CD4-positive, alpha-beta T cell (primary cell): ENCODE measurements at places on chromosomes 3 and 15.

DNA sequence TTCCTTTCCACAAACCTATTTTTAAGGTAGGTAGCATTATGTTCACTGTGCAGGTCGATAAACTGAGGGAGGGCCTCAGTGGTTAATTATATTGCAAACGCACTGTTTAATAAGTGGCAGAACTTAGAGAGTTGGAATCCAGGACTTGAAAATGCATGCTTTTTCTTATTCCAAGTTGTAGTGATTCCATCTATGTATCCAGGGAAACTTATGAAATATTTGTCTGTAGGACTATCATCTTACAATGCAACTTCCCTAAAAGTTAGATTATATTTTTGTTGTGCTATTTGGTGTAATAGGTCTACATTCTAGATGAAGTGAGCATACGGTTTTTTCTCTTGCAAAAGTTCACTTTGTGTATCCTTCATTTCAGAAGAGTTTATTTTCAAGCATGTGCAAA lies 419.5 kb downstream of the NAALADL2 start:
- no peaks in the 10 kb centered on the region for H3K4me1 ChIP-seq
- H3K36me3 ChIP-seq = no peaks in the 10 kb centered on the region
- DNase-seq = no peak
- no peak overlapping the region for H3K27ac ChIP-seq

DNA sequence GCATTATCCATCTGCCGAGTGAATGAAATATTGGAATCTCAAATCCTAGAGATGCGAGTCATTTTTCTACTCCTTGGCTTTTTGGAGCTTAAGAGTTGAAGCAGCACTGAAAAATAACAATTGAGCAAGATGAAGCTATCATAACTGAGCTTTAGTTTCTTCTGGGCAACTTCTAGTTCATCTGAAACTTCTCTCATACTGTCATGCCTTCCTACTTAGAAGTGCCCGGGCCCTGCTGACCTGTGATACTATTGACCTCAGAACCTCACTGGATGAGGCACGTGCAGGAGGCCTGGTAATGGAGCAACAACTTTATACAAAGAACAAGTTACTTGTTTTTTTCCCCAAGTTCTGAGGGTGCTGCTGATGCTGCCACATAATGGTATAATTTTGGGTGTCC lies 48.5 kb upstream of the P3H2 start:
- DNase-seq = no peak
- no peak overlapping the region for H3K27ac ChIP-seq
- no peaks in the 10 kb centered on the region for H3K36me3 ChIP-seq
- peaks cover 3% of the 10 kb centered on the region for H3K4me1 ChIP-seq
- H3K4me3 ChIP-seq = no peak overlapping the region
- no peaks in the 10 kb centered on the region for H3K27me3 ChIP-seq

DNA sequence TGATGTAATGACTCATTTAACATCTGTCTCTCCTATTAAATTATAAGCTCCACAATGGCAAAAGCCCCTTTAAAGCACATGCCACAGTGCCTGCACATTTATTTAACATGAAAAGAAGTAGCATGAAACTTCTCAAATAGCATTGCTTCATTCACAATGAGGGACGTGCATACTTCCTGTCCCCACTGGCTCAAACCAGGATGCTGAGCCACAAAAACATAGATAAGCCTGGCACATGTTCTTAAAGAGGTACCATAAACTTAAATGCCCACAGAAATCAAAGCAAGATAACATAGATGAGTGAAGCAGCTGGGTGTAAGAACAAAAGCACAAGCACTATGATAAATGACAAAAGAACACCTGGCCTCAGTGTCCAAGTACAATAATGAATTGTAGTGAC lies 3.8 kb downstream of the TP53BP1 start:
- H3K4me1 ChIP-seq = peaks cover 15% of the 10 kb centered on the region
- H3K4me3 ChIP-seq = no peak overlapping the region
- H3K36me3 ChIP-seq = peaks cover 17% of the 10 kb centered on the region
- DNase-seq = no peak
- no peak overlapping the region for H3K27ac ChIP-seq

DNA sequence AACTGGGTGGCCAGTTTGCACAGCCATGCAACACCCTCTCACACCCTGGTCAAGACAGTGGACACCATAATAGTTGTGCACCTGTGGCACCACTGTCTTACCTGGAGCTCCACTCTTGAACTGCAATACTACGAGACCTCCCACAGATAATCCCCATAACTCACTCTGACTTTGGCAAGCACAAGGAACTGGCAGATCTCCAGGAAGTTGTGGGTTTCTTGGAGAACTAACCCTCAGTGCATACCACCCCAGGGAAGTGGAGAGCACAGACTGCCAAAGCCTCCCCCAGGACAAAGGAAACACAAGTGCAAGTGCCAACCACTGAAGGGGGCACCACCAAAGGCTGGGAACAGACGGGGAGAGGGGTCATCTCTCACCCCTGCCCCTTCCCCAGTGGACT lies 318.6 kb downstream of the SUCLG2 start:
- DNase-seq = no peak
- H3K4me1 ChIP-seq = no peaks in the 10 kb centered on the region
- no peaks in the 10 kb centered on the region for H3K36me3 ChIP-seq
- no peak overlapping the region for H3K27ac ChIP-seq

DNA sequence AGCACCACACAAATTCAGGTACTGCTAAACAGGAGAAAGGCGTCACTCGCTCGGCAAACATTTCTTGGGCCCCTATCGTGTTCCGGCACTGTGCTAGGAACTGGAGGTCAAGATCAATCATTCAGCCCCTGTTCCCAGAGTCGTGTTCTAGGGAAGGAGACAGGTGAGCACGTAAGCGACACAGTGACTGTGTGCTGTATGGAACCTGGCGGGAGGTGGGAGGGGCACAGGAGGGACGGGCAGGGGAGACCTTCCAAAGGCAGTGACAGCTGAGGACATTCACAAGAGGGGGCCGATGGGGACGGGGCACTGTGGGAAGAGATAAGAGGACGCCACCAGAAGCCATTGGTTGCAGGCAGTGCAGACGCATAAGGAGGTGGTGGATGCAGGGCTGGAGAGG lies 32.2 kb downstream of the BDH1 start:
- no peaks in the 10 kb centered on the region for H3K27me3 ChIP-seq
- peaks cover 37% of the 10 kb centered on the region for H3K36me3 ChIP-seq
- H3K4me3 ChIP-seq = no peak overlapping the region
- H3K4me1 ChIP-seq = peaks cover 4% of the 10 kb centered on the region
- DNase-seq = no peak

- no peak for DNase-seq
- H3K36me3 ChIP-seq = no peaks in the 10 kb centered on the region
- H3K27ac ChIP-seq = no peak overlapping the region
- H3K4me1 ChIP-seq = no peaks in the 10 kb centered on the region
These were observed 35.6 kb upstream of the PRR23E start for GRCh38 chr3:127157171-127157828.
